ENCODE measurements at places on chromosomes 16 and 17.

DNA sequence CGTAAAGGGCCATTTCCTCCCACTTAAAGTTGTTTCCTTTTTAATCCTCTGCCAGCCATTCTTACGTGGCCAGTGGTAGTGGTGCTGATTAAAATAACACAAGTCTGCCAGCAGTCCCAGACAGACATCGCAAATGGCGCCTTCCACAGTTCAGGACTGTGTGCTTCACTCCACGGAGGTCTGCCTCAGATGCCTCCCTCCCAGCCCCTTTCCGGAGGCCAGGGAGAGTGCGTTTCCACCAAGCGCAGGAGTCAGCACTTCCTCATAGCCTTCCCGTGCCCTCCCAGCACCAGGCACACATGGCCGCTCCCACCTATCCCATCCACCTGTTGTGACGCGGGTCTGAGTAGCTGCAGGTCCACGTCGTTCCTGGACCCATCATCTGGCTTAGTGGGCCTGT lies 205.6 kb downstream of the RPTOR start:
- no peak for DNase-seq

- no peak for DNase-seq
These were observed 8.7 kb downstream of the PPP1R9B start for GRCh38 chr17:50141745-50142110.

DNA sequence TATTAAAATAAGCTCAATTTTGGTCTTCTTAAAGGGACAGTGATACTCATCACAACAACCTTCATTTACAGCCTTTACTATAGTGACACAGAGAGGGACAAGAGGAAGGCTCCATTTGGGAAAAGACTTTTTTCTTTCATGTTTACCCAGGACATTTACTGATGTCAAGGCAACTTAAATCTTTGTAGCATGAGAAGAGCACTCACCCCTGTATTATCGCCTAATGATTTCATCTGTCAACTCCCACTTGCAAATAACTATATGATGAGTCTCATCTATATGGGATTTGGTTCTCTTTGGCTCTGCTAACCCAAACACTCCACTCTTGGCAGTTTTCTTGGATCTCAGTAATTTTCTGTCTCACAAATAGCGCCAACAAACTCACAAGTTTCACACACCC lies 24.1 kb downstream of the BLMH start:
- no peak for DNase-seq

DNA sequence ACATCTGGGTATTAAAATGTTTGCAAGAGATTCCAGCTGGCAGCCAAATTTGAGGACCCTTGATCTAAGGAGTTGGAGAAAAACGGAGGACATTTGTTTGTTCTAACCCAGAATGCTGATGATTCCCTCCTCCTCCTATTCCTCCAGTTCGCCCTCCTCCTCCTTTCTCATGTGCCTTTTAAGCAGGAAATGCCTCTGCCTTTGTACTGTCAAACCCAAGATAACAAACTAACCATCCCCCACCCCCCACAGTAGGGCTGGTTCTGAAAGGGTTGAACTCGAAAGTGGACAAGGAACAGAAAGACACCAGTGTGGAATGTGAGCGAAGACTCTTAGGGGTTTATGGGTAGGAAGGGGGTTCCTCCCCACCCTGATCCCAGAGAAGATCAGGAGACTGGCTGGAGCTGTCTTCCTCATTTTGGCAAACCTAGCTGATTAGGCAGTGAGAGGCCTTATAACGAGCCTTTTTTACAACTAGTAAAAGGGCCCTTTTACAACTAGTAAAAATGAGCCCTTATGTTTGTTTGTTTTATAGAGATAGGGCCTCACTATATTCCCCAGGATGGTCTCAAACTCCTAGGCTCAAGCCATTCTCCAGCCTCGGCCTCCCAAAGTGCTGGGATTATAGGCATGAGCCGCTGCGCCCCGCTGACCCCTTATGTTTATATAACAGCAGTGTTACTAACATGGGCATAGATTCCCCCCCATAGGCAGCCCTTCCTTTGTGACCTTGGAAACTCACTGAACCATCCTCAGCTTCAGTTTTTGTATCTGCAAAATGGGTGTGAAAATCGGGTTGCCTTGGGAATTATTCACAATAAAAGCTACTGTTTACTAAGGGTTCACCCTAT lies 975 bp downstream of the CHD9 start:
- no peak for DNase-seq

DNA sequence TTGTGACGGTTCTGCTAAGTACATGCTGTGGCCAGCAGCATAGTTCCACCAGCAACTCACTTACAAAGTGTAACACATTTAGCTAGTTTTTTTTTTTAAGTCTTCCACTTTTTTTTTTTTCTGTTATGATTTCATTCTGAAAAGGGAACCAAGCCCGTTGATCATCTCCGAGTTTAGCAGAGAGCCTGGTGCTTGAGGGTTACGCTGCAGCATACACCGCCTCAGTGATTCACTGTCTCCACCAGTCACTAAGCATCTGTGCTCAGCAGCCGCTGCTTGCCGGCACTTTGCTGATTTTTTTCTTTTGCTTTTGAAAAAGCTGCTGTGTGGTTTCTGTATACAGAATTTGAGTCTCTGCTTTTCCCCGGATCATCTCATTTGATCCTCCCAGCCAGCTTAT lies 194.5 kb upstream of the CDH13 start:
- no peak for DNase-seq

GRCh38 chr17:33200587-33200986 lies 92.5 kb downstream of the ASIC2 start:
- no peak for DNase-seq

GRCh38 chr17:14557480-14557879 lies 256.6 kb downstream of the HS3ST3B1 start:
- DNase-seq = no peak

DNA sequence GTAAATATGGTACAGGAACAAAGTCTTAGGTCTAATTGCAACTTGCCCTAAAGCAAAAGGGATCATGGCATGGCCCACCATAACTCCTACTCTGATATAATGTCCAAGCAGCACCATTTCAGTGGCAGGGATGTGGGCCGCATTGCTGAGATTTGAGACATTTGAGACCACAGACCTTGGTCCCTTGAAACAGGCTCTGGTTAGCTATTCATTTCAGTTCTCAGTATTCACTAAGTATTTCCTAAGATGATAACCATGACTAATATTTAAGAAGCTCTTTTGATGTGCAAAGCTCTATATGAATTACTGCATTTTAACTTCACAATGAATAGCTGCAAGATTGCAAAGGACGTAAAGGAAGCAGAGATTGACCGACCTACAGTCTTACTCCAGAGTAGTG lies 471.0 kb downstream of the SHISA9 start:
- DNase-seq = no peak

- no peak for DNase-seq
These were observed 3.6 kb downstream of the EVI2B start for GRCh38 chr17:31310260-31310659.

DNA sequence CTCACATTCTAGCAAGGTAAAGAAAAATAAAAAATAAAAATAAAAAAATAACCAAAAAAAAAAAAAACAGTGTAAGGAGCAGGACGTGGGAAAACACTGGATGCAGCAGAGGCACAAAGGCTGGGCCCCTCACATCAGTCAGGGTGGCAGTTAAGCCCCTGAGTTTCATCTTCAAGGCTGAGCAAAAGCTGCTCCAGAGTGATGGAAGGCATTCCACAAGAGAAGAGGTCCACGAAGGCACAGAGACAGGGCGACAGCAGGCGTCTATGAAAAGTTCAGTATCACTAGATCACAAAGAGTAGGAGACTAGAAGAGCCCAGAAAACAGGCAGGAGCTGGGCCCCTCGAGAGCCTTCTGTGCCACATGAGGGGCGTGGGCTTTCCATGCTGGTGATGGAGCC lies 12.0 kb downstream of the TMEM186 start:
- no peak for DNase-seq

GRCh38 chr16:74942977-74943918 lies 41.7 kb downstream of the WDR59 start:
- DNase-seq = no peak

DNA sequence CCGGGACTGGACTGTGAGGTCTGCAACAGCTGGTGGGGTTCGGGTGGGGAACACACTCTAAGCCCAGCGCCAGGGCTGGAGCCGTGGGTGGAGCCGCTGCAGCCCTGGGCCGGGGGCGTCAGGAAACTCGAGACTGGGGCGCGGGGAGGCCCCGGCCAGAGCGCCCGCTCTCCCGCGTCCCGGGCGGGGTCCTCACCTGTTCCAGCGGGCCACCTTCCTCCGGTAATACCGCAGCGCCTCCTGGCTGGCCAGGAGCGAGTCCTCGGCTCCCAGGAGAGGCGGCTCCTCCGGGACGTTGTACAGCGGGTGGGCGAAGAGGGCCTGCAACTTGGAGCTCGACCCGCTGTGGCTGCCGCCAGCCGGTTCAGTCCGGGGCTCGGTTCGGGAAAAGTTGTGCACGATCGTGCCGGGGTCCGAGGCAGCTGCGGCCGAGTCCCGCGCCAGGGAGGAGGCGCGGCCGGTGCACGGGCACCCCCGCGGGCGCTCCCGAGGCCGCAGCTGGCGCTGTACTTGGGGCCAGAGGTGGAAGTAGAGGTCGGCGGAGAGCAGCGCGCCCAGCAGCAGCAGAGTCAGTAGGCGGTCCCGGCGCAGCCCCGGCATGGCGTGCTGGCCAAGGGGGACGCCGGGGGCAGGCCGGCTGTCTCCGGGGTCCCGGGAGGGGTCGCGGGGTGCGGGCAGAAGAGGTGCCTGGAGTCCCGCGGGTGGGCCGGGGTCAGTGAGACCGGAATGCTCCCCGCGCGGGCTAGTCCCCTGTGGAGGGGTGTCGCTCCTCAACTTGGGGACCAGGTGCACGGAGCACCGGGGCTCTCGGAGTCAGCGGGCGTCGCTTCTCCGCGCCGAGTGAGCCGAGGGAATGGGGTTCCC lies 868 bp downstream of the FAM20A start:
- DNase-seq = no peak
